ENCODE measurements at places on chromosomes 16 and 17. TPM values are rescaled to one million over a fixed set of nuclear protein-coding genes. Genes with fewer than 3 reads are reported as not detected.

DNA sequence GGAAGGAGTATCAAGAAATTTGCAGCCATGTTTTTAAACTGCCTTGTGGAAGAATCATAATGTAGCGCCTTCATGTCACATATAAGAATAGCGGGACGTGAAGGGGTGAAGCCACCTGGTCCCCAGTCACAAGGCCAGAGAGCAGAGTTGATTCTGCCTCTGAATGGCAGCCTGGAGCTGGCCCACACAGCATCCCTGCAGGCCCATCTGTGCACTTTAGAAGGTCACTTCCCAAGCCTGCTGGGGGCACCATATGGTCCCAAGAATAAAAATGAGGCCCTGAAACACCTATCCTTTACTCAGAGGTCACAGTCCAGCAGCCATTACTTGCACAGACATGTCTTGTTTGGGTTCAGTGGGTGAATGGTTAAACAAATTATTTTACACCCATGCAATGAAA lies 15.0 kb downstream of the CD300E start:
- no peak for DNase-seq
- no peak overlapping the region for H3K4me3 ChIP-seq
- H3K27ac ChIP-seq, result no peak overlapping the region
- no peaks in the 10 kb centered on the region for H3K27me3 ChIP-seq
- H3K36me3 ChIP-seq, result no peaks in the 10 kb centered on the region
- H3K4me1 ChIP-seq, result no peaks in the 10 kb centered on the region

GRCh38 chr17:9763643-9764042 lies 27.7 kb downstream of the DHRS7C start:
- no peak overlapping the region for H3K4me3 ChIP-seq
- no peaks in the 10 kb centered on the region for H3K27me3 ChIP-seq
- H3K36me3 ChIP-seq, result no peaks in the 10 kb centered on the region
- no peaks in the 10 kb centered on the region for H3K4me1 ChIP-seq

DNA sequence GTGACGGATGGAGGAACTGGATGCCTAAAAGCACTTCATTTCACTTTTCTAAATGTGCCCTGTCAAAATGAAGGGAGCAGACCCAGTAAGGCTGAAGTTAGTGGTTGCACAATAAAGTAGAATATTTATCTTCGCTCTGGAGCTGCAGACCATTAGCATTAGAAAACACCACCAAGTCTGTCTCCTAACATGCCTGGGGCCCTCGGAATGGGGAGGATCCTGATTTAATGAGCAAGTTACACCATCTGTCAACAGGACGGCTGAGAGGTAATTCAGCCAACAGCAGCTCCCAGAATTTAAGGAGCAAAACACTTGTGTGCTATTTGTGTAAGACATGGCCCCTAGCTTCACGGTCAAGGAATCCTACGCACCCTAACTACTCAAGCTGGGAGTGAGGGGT lies 22.3 kb downstream of the CA10 start:
- H3K4me1 ChIP-seq, result no peaks in the 10 kb centered on the region
- H3K4me3 ChIP-seq, result no peak overlapping the region
- H3K36me3 ChIP-seq, result no peaks in the 10 kb centered on the region
- no peak for DNase-seq
- H3K27me3 ChIP-seq, result no peaks in the 10 kb centered on the region
- no peak overlapping the region for H3K27ac ChIP-seq

- peak overlapping the region; percentile 17 for H3K4me3 ChIP-seq
- peaks cover 23% of the 10 kb centered on the region for H3K4me1 ChIP-seq
- H3K27me3 ChIP-seq, result no peaks in the 10 kb centered on the region
- DNase-seq, result peak; percentile 93
- H3K27ac ChIP-seq, result peak overlapping the region; percentile 81
These were observed 10.5 kb downstream of the ST3GAL2 start for GRCh38 chr16:70428178-70428998.

GRCh38 chr17:83178533-83179304 lies 99.3 kb downstream of the METRNL start:
- H3K4me3 ChIP-seq, result no peak overlapping the region
- no peaks in the 10 kb centered on the region for H3K36me3 ChIP-seq
- peaks cover 3% of the 10 kb centered on the region for H3K27me3 ChIP-seq
- no peak for DNase-seq
- H3K27ac ChIP-seq, result no peak overlapping the region
- H3K4me1 ChIP-seq, result peaks cover 2% of the 10 kb centered on the region

- no peak for DNase-seq
- no peaks in the 10 kb centered on the region for H3K36me3 ChIP-seq
- H3K27ac ChIP-seq, result no peak overlapping the region
- H3K4me1 ChIP-seq, result no peaks in the 10 kb centered on the region
- H3K27me3 ChIP-seq, result no peaks in the 10 kb centered on the region
These were observed 211.1 kb upstream of the WSB1 start for GRCh38 chr17:27082775-27083154.

GRCh38 chr17:61849674-61850073 lies 13.7 kb downstream of the BRIP1 start:
- H3K27ac ChIP-seq, result no peak overlapping the region
- no peak overlapping the region for H3K4me3 ChIP-seq
- no peaks in the 10 kb centered on the region for H3K36me3 ChIP-seq
- no peaks in the 10 kb centered on the region for H3K4me1 ChIP-seq
- no peaks in the 10 kb centered on the region for H3K27me3 ChIP-seq

DNA sequence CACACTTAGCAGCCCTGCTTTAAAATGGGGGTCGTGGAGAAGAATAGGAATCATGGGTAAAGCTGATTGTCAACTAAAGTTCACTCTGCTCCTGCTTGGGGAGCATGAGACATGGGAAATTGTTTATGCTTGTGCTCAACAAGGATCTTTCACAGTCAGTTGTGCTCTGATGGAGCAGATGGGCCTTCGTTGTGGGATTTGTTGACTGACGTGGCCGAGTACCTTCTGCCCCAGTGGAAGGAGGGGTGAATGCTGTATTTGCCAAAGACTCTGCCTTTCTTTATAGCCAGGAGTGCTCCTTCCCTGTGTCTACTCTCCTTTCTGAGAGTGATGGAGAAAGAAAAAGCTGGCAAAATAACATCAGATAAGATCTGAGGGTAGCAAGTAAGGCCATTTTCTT lies 11.4 kb downstream of the ARSG start:
- no peak overlapping the region for H3K4me3 ChIP-seq
- DNase-seq, result no peak
- H3K4me1 ChIP-seq, result no peaks in the 10 kb centered on the region
- H3K27ac ChIP-seq, result no peak overlapping the region
- H3K27me3 ChIP-seq, result no peaks in the 10 kb centered on the region
- no peaks in the 10 kb centered on the region for H3K36me3 ChIP-seq

- peaks cover 8% of the 10 kb centered on the region for H3K4me1 ChIP-seq
- peaks cover 8% of the 10 kb centered on the region for H3K36me3 ChIP-seq
- H3K27me3 ChIP-seq, result no peaks in the 10 kb centered on the region
- H3K27ac ChIP-seq, result no peak overlapping the region
- no peak for DNase-seq
These were observed 17.8 kb downstream of the SAP30BP start for GRCh38 chr17:75684924-75685323.

GRCh38 chr17:19590912-19591551 lies 57.4 kb downstream of the SLC47A1 start:
- H3K36me3 ChIP-seq, result no peaks in the 10 kb centered on the region
- no peaks in the 10 kb centered on the region for H3K4me1 ChIP-seq
- no peak for DNase-seq
- no peak overlapping the region for H3K4me3 ChIP-seq
- H3K27ac ChIP-seq, result no peak overlapping the region

DNA sequence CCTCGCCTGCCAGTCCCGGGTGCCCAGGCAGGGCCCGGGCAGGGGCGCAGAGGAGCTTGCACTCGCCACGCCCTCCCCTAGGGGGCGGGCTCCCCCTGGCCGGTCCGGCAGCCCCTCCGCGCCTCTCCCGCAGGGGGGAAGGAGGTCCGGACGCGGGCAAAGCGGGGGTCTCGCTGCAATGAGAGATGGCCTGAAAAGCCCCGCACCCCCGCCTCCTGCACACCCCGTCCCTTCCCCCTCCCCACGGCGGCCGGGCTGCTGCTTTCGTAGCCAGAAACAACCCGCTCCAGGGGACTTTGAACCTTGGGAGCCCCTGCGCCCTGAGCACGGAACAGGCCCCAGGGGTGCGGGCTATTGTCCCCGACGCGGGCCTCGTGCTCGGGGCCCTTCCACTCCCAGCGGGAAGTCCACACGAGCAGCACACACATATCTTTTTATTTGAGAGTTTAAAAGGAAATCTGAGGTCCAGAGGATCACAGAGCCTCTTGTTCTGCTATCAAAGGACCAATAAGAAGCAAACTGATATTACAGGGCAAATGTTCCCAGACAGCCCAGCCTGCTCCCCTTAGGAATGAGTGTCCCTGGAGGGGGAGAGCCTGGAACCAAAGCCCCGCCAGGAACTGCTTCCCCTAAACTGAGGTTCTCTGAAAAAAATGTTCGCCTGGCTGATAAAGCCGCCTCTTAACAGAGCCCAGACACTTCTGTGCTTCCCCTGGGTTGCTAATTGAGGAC lies 5.8 kb upstream of the CBX4 start:
- H3K4me3 ChIP-seq, result no peak overlapping the region
- H3K27ac ChIP-seq, result no peak overlapping the region
- peaks cover 4% of the 10 kb centered on the region for H3K4me1 ChIP-seq

GRCh38 chr17:75861927-75862317 lies 6.8 kb upstream of the WBP2 start:
- no peak overlapping the region for H3K4me3 ChIP-seq
- H3K27me3 ChIP-seq, result no peaks in the 10 kb centered on the region
- DNase-seq, result no peak
- H3K36me3 ChIP-seq, result no peaks in the 10 kb centered on the region
- no peak overlapping the region for H3K27ac ChIP-seq

GRCh38 chr17:8830141-8830540 lies 31.0 kb upstream of the MFSD6L start:
- H3K36me3 ChIP-seq, result no peaks in the 10 kb centered on the region
- no peak for DNase-seq
- no peak overlapping the region for H3K4me3 ChIP-seq
- no peak overlapping the region for H3K27ac ChIP-seq

DNA sequence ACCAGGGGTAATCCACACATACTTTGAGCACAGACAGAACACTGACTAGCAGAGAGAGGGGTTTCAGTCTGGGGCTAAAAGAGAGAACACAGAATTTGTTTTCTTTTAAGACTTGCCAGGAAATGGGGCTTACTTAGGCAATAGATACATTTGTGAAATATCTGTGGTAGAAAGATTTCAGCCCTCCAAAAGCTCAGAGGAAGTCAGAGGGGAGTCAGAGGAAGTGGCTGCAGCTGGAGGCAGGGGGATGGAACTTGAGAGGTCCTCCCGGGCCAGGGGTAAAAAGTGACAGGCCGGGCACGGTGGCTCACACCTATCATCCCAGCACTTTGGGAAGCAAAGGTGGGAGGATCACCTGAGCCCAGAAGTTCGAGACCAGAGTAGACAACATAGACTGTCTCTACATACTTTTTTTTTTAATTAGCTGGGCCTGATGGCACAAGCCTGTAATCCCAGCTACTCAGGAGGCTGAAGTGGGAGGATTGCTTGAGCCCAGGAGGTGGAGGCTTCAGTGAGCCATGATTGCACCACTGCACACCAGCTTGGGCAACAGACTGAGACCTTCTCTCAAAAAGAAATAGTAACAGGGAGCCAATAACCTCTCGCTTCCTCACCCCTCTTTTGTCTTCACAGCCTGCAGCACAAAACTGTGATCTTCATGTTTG lies 49.9 kb downstream of the NLRC5 start:
- H3K27me3 ChIP-seq, result no peaks in the 10 kb centered on the region
- H3K27ac ChIP-seq, result peak overlapping the region; percentile 11

DNA sequence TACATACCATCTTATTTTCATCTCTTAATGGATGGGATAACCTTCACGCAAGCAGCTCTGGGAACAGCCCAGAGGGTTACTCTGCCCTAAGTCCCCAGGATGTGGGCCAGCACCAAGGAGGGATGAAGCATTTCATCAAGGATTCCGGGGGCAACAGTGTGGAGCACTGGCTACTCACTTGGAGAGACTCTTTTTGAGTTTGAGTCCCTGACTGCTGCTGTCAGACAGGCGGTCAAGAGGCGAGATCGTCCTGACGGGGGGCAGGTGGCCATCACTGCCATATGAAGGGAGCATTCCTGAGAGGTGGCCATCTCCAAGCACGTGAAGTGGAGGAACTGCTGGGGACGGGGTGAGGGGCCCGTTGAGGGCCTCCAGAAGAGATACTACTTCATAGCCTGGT lies 18.1 kb upstream of the FOXJ1 start:
- H3K4me1 ChIP-seq, result no peaks in the 10 kb centered on the region
- H3K4me3 ChIP-seq, result no peak overlapping the region

- peak; percentile 14 for DNase-seq
- H3K27ac ChIP-seq, result no peak overlapping the region
- H3K4me3 ChIP-seq, result no peak overlapping the region
- H3K27me3 ChIP-seq, result no peaks in the 10 kb centered on the region
- H3K36me3 ChIP-seq, result no peaks in the 10 kb centered on the region
- H3K4me1 ChIP-seq, result peaks cover 10% of the 10 kb centered on the region
These were observed 42.7 kb downstream of the TNRC6C start for GRCh38 chr17:78001182-78001581.

GRCh38 chr17:76092526-76093413 lies 10.8 kb downstream of the EXOC7 start:
- H3K4me3 ChIP-seq, result no peak overlapping the region
- H3K27ac ChIP-seq, result no peak overlapping the region
- no peak for DNase-seq

- peaks cover 8% of the 10 kb centered on the region for H3K4me1 ChIP-seq
- H3K4me3 ChIP-seq, result no peak overlapping the region
- H3K27ac ChIP-seq, result no peak overlapping the region
These were observed 364.9 kb upstream of the PMFBP1 start for GRCh38 chr16:72536723-72537435.

The RTN4RL1 gene
- 0.51 TPM for total RNA-seq

The KRT9 gene
- total RNA-seq, result not detected

The FNDC8 gene
- not detected for total RNA-seq

The PLLP gene
- not detected for total RNA-seq

The NUDT21 gene
- total RNA-seq, result 64.2 TPM

The TSNAXIP1 gene
- 1.2 TPM for total RNA-seq

The ADAD2 gene
- not detected for total RNA-seq

The HLF gene
- 0.51 TPM for total RNA-seq

The C16orf90 gene
- total RNA-seq, result not detected

The MYH13 gene
- total RNA-seq, result not detected

The STAT5B gene
- 24.4 TPM for total RNA-seq

The RCVRN gene
- not detected for total RNA-seq

The KCNH4 gene
- total RNA-seq, result not detected

The CDRT15 gene
- total RNA-seq, result not detected

The CDH8 gene
- not detected for total RNA-seq

Measured in fibroblast of lung (primary cell).